ENCODE measurements at places on chromosomes 2 and 18.

GRCh38 chr2:193276988-193277387, 1082.3 kb upstream of the TMEFF2 start:
- no peak for DNase-seq

- peak; percentile 76 for DNase-seq
Measured at GRCh38 chr2:43226955-43227829, 786 bp upstream of the ZFP36L2 start.

GRCh38 chr2:138500592-138501424, 762 bp upstream of the SPOPL start:
- no peak for DNase-seq

DNA sequence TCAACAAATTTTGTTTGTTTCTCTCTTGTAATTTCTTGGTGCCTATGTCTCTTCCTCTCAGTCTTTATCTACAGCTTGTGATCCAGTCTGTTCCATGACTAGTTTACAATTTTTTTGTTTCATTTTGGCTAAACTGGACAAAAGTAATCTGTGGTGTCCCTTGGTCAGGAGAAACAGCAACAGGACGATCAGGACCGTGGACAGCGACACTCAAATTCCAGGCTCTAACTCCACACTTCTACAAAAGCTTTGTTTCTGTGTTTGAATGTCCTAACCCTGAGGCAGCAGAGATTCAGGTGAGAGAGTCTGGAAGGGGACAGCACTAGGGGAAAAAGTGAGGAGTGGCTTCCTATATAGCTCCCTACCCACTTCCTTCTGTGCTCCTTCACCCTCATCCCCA, 593.3 kb upstream of the FANCL start:
- no peak for DNase-seq

DNA sequence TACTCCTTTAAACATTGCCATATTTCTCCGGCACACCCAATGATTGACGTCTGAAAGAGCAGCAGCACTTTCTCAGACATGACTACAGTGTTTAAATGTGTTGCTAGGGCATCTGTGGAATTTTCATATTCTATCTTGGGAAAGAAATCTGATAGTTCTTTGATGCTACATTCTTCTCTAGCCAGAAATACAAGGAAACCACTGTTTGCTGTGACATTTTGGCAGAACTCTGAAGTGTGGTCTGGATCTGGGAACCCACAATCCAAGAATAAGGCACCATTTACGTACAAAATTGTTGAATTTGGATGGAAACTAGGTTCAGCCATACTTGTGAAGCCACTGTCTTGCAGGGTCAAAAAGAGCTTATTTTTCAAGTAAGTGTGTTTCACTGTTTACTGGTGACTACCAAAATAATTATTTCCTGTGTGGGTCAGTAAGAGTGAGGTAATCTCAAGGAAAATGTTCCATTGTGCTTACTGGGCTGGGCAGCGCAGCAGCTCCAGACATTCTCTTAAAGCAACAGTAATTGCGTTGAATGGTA, 21.3 kb upstream of the CD28 start:
- no peak for DNase-seq

GRCh38 chr2:145765874-145766273, 1246.0 kb upstream of the ZEB2 start:
- DNase-seq, result no peak

GRCh38 chr2:206840999-206841398, 75.6 kb downstream of the FASTKD2 start:
- DNase-seq, result no peak

DNA sequence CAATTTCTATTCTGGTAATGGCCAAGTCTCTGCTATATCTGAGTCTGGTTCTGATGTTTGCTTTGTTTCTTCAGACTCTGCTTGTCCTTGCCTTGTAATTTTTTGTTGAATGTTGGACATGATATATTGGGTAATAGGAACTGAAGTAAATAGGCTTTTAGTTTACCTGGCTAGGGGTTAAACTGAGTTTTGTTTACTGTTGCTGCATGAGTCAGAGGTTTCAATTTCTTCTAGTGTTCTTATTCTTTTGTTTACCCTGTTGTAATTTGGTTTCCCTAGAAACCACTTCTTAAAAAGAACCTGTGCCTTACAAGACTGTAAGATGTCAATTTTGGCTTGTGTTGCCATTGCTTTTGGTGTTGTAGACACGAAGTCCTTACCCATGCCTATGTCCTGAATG, 285.0 kb upstream of the KCNH7 start:
- no peak for DNase-seq

DNA sequence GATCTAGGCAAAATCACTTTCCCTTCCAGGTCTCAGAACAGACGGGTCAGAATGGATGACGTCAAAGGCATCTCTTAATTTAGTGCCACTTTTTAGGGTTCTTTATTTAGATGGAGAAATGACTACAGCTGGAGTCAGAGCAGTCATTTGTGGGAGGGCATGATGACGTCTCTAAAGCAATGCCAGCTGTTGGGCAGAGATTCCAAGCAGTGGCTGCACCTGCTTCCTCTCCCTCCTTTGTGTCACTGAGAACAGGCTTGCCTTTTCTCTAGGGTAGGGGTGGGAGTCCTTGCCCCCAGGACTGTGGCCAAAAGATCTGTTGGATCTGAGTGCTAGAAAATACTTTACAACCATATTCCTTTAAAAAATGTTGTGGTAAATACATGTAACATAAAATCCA, 28.7 kb upstream of the SKOR2 start:
- no peak for DNase-seq

GRCh38 chr2:239949537-239949936, 75.6 kb downstream of the NDUFA10 start:
- DNase-seq, result no peak
